Caco-2 (cell line): ENCODE measurements at places on chromosomes 5 and 9.

- no peak for DNase-seq
- H3K27ac ChIP-seq, result no peak overlapping the region
- H3K4me3 ChIP-seq, result no peak overlapping the region
- H3K27me3 ChIP-seq, result no peaks in the 10 kb centered on the region
Observed at GRCh38 chr5:115895821-115896220, 54.1 kb downstream of the AP3S1 start.

- H3K27me3 ChIP-seq, result no peaks in the 10 kb centered on the region; the same call in 1 of the 2 replicates
- H3K27ac ChIP-seq, result no peak overlapping the region
- H3K4me3 ChIP-seq, result no peak overlapping the region
Observed at GRCh38 chr5:168847511-168848073, 268.4 kb upstream of the PANK3 start.

DNA sequence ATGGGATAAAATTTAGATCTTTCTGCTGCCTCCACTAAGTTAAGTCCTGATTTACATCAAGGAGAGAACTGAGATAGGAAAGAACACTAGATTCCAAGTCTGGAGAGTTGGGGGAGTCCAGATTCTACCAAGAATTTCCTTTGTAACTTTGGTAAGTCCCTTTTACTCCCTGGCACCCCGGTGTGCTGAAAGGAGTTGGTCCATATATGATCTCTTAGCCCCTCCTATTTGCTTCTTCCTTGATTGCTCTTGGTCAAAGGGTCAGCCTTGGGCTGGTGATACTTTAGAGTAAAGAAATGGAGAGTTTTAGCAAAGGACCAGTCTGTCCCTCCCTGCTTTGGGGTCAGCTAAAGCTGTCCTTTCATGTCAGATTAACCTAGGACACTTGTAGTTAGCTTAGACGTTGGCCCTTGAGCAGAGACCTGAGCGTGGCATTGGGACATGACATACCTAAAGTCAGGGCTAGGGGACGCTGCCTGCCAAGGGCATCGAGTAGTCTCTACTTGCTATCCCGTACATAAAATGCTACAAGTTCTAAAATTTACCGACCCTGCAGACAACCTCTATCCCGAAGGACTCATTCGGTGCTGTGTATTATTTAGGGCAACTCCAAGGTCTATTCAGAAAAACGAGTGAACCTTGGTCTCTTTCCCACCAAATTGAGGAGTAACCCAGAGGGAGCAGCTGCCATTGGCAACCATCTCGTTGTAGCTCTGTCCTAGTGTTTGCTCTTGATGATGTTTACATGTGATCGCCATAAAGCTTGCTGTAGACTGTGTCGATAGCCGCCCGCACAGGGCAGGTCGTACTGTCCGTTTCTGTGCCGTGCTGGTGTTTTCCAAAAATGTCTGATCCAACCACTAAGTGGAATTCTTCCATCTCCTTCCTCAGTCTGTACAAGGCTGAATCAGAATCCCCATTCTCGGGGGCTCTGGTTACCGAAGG is 94.4 kb downstream of the PDE6A start:
- DNase-seq, result no peak
- H3K27ac ChIP-seq, result no peak overlapping the region
- no peaks in the 10 kb centered on the region for H3K4me1 ChIP-seq

- no peak for DNase-seq
- H3K27ac ChIP-seq, result no peak overlapping the region
- no peaks in the 10 kb centered on the region for H3K36me3 ChIP-seq
- H3K4me3 ChIP-seq, result no peak overlapping the region
- peaks cover 6% of the 10 kb centered on the region; the same call in 1 of the 2 replicates for H3K4me1 ChIP-seq
- H3K27me3 ChIP-seq, result no peaks in the 10 kb centered on the region
Observed at GRCh38 chr5:102902135-102902448, 147.0 kb downstream of the PAM start.

DNA sequence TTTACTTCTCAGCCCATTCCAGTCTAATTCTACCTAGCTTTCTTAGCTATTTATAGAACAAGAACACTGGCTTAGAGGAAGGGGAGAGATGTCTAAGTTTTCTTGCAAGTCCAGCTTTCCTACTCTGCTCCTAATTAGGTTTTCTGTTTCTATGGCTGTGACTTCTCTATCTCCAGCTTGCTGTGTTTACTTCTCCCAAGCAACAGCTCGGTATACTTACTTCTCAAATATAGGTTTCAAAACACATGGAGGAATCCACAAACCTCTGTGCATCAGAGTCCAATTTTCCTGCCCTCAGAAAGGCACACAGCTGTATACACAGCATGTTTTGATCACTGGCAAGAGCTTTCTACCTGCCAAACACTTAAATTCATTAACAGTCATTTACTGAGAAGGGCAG is 17.4 kb upstream of the HMGCR start:
- no peaks in the 10 kb centered on the region for H3K27me3 ChIP-seq
- DNase-seq, result no peak
- H3K4me1 ChIP-seq, result peaks cover 20% of the 10 kb centered on the region
- H3K36me3 ChIP-seq, result no peaks in the 10 kb centered on the region
- no peak overlapping the region for H3K27ac ChIP-seq

DNA sequence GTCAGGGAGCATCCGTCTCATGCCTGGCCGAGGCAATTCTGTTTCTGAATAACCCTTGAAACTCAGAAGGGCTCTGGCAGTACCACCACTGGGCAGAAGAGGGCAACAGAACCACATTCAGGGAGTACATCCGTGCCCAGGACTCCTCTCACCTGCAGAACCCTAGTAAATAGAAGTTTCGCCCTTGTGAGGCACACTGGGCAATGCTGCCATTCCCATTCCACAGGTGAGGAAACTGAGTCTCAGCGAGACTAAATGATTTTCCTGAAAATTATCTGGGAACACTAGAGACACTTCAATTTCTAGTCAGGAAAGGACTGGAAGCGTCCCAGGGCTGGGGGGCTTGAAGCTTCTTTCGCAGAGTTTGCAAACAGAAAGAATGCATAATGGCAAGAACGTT is 74.7 kb downstream of the FGF1 start:
- H3K36me3 ChIP-seq, result no peaks in the 10 kb centered on the region
- peak; percentile 78 for DNase-seq
- no peaks in the 10 kb centered on the region for H3K27me3 ChIP-seq
- no peaks in the 10 kb centered on the region for H3K4me1 ChIP-seq

GRCh38 chr5:40484495-40484894 is 195.2 kb upstream of the PTGER4 start:
- no peaks in the 10 kb centered on the region for H3K27me3 ChIP-seq
- DNase-seq, result no peak
- H3K4me3 ChIP-seq, result no peak overlapping the region
- H3K36me3 ChIP-seq, result no peaks in the 10 kb centered on the region
- H3K4me1 ChIP-seq, result no peaks in the 10 kb centered on the region

DNA sequence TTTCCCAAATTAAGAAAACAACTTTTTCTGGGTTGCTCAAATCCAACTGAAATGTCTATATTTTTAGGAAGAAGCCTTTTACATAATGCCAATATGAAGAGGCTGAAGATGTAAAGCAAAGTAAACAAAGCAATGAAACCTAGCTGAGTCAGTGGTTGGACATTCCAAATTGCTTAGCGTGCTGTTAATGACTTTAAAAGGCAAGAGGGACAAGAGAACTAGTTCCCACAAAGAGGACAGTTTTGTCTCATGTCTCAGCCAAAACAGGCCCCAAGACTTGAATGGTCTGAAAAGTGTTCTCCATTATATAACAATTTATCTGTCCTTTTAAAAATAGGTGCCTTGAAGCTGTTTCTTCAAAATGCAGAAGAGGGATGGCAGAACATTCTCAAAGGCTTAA is 407.0 kb downstream of the ENC1 start:
- H3K36me3 ChIP-seq, result no peaks in the 10 kb centered on the region
- no peak for DNase-seq
- H3K27me3 ChIP-seq, result no peaks in the 10 kb centered on the region
- H3K27ac ChIP-seq, result no peak overlapping the region
- no peak overlapping the region for H3K4me3 ChIP-seq

DNA sequence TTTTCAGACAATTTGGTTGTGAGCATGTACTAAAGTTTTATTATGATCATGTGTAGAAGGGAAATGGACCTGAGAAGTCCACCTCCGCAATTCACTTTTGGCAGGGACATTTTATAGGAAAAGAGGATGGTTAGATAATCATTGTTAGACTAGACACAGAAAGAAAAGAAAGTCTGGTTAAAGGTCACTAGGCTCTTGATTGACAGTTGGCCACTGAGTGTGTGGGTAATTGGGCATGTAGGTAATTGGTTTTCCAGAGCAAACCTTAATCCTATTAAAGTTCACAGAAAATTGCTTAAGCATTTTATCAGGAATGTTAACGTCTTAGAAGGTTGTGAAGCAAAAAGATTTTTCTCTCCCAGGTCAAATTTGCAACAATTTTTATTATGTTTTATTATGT is 158.5 kb upstream of the CLINT1 start:
- H3K27me3 ChIP-seq, result no peaks in the 10 kb centered on the region
- H3K4me3 ChIP-seq, result no peak overlapping the region
- no peak overlapping the region for H3K27ac ChIP-seq

GRCh38 chr5:55320571-55320970 is 12.8 kb downstream of the MTREX start:
- H3K4me3 ChIP-seq, result no peak overlapping the region
- no peak overlapping the region for H3K27ac ChIP-seq
- H3K27me3 ChIP-seq, result no peaks in the 10 kb centered on the region
- H3K4me1 ChIP-seq, result no peaks in the 10 kb centered on the region
- H3K36me3 ChIP-seq, result no peaks in the 10 kb centered on the region

- peaks cover 12% of the 10 kb centered on the region for H3K4me1 ChIP-seq
- H3K27ac ChIP-seq, result no peak overlapping the region
- peaks cover 3% of the 10 kb centered on the region for H3K36me3 ChIP-seq
- H3K4me3 ChIP-seq, result no peak overlapping the region
- no peaks in the 10 kb centered on the region for H3K27me3 ChIP-seq
Observed at GRCh38 chr5:134392301-134392700, 19.4 kb downstream of the CDKN2AIPNL start.

GRCh38 chr9:76365028-76365427 is 29.2 kb downstream of the RFK start:
- DNase-seq, result peak; percentile 45
- H3K27ac ChIP-seq, result no peak overlapping the region
- peaks cover 22% of the 10 kb centered on the region for H3K4me1 ChIP-seq
- H3K36me3 ChIP-seq, result no peaks in the 10 kb centered on the region

- no peak overlapping the region for H3K27ac ChIP-seq
- no peaks in the 10 kb centered on the region for H3K4me1 ChIP-seq
- DNase-seq, result no peak
- no peak overlapping the region for H3K4me3 ChIP-seq
- H3K36me3 ChIP-seq, result no peaks in the 10 kb centered on the region
Observed at GRCh38 chr9:4402501-4402900, 87.8 kb upstream of the SLC1A1 start.

DNA sequence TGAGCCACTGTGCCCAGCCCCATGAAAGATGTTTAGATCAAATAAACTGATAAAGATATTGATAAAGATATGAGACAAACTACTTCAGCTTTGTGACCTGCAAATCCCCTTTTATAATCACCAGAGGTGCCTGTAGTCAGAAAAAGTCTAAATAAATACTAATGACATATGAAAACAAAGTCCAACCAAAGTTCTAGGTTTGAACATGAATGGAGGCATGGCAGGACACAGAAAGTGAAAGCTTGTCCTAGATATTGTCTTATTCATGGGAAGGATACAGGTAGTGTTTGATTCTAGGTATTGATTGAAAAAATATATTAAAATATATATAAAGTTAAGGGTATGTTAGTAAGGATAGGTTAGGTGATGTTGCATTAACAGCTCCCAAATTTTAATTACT is 24.6 kb upstream of the PSAT1 start:
- no peak overlapping the region for H3K4me3 ChIP-seq
- no peak for DNase-seq
- H3K27me3 ChIP-seq, result no peaks in the 10 kb centered on the region

DNA sequence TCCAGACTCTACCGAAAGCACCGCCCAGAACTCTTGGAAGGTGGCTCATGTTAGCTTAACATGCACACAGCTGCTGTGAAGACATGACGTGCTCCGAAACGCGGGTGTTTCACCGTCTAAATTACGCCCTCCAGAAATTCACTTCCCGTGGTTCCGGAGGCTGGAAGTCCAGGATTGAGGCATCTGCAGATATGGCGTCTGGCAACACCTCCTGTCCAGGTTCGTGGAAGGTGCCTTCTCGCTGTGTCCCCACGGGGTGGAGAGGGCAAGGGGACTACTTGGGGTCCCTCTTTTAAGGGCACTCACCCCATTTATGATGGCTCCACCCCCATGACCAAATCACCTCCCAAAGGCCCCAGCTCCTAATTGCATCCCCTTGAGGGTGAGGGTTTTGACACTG is 348.0 kb upstream of the IRX2 start:
- no peaks in the 10 kb centered on the region for H3K27me3 ChIP-seq
- no peak for DNase-seq
- H3K4me3 ChIP-seq, result no peak overlapping the region
- no peak overlapping the region for H3K27ac ChIP-seq

- H3K36me3 ChIP-seq, result no peaks in the 10 kb centered on the region
- no peak overlapping the region for H3K27ac ChIP-seq
- H3K27me3 ChIP-seq, result no peaks in the 10 kb centered on the region
- DNase-seq, result no peak
- peaks cover 32% of the 10 kb centered on the region for H3K4me1 ChIP-seq
Observed at GRCh38 chr5:36236801-36237200, 4.9 kb downstream of the NADK2 start.

DNA sequence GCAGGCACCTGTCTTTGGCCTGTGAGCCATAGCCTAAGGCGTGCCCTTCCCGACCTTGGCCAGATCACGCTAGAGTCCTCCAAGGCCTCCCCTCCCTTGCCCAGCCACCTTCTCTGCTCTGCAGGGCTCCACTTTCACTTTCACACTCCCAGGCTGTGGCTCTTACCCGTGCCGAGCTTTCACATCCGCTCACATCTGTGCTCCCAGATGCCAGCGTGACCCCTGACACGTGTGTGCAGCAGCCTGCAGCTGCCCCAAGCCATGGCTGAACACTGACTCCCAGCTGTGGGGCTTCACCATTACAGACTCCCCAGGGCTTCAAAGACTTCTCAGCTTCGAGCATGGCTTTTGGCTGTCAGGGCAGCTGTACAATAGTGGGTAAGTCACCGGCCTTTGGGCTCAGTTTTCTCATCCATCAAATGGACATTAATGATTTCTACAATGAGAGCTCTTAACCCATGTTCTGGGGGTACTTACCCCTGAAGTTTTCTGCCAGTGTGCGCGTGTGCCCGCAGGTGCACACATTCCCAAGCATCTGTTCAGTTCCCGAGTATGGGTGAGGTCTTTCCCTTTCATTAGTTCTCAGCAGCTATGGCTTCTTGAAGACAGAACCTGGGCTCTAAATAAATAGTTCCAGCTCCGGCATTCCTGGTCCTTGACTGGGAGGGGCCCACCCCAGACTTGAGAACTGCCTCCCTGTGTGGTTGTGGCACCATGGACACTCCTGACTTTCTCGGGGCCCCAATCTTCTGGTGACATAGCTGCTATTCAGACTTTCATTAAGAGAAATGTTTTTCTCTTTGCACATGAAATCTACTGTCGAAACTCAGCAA is 118.6 kb downstream of the RGS3 start:
- H3K36me3 ChIP-seq, result peaks cover 2% of the 10 kb centered on the region; the same call in 1 of the 2 replicates
- peaks cover 7% of the 10 kb centered on the region; the same call in 1 of the 2 replicates for H3K4me1 ChIP-seq
- no peak overlapping the region for H3K4me3 ChIP-seq
- H3K27ac ChIP-seq, result peak overlapping the region; percentile 53
- no peaks in the 10 kb centered on the region for H3K27me3 ChIP-seq
- DNase-seq, result no peak
